ENCODE measurements at places on chromosomes 6 and 20.
A peak's percentile ranks its signal among the peaks of the same experiment; 100 is the strongest.

- DNase-seq: no peak
Measured at GRCh38 chr6:2197177-2197671, 48.2 kb downstream of the GMDS start.

DNA sequence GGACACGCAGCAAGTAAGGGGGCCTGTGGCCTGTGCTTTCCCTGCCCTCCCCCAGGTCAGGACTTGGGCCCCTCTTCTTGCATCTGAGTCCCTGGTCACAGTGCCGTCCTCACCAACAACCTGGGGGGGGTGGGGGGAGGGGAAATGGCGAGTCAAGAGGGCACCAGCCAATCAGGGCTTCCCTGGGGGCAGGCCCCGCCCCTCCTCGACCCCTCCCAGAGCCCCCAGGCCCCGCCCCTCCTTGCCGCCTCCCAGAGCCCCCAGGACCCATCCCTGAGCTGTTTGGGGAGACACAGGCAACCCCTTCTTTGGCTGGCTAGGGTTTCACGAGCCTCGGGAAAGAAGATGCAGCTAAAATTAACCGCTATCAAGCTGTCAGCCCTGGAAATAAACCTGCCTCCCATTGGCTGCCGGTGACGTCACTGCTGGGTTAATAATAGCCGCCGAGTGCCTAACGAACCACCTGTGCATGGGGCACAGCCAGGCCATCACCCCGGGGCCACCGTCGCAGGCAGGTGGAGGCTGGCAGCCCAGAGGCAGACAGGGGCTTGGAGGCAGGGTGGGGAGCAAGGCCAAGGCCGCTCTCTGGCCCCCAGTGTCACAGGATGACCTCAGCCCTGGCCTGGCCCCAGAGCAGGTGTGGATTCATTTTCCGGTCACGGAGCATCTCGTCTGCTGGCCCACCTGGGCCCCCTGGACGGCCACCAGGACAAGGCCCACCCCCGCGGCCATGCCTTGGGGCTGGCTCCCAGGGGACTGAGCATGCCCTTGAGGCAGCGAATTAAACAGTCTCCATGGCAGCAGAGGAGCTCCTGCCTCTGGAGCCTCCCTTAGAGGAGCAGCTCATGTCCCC is 3.2 kb upstream of the EEF1A2 start:
- DNase-seq: no peak

- no peak for DNase-seq
Measured at GRCh38 chr6:154520280-154520679, 9.8 kb upstream of the CNKSR3 start.

- no peak for DNase-seq
Measured at GRCh38 chr6:121876721-121877120, 441.3 kb downstream of the GJA1 start.

GRCh38 chr20:19888269-19888671 is 128.9 kb upstream of the NAA20 start:
- no peak for DNase-seq

DNA sequence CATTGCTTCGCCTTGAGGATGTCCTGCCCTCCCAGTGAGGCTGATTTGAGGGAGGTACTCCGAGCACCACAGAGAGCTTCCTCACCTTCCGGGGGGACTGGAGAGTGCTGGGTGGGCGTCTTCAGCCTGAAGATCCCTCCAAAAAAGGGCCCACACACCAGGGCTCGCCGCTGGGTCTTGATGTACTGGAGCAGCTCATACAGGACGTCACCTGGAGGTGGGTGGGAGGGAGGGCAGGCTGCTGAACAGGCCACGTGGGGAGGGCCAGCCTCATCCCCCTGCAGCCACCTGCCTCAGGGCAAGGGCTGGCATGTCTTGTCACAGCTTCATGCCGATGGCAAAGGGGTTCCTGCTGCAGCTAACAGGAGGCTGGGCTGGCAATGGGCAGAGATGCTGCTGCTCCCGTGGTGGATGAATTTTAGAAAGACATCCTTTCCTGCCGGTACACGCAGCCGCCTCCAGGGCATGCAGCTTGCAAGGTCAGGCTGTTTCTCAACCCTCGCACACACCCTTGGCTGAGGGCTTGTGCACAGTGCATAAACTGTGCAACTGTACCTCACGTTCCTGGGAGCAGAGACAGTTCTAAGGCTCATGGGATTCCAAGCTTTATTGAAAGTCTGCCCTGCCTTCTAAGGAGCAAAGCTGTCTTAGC is 14.0 kb downstream of the ETV7 start:
- no peak for DNase-seq

DNA sequence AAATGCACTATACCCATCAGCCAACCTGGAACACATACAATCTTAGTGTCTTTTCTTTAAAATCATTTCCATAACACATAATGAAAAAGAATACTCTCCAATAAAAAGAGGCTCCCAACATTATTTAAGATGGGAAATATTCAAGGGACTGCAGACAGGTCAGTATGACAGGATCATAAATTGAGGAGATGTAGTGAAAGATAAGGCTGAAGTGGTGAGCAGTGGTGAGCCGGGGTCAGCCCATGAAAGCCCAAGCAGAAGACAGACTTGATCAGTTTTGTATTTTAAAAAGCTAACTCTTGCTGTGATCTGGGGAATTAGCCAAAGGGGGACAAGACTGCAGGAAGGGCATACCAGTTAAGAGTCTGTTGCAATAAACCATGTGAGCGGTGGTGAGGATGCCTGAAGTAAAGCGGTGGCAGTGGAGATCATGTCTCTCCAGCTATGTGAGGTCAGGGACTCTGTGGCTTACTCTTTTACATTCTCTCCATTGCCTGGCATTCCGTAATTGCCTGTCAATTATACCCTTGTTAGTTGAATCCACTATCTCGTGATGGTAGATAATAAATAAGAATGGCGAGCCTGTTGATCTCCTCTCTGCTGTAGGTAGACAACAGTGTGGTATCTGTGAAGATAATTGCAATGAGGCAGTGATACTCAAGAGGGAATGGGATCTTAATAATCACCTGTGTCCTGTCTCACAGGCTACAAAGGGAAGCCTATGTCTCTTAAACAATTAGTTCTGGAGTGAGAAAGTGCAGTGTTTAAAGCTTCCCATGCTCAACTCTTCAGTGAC is 97.4 kb downstream of the FILIP1 start:
- DNase-seq: no peak

- no peak for DNase-seq
Measured at GRCh38 chr6:158861686-158862381, 42.7 kb upstream of the EZR start.

DNA sequence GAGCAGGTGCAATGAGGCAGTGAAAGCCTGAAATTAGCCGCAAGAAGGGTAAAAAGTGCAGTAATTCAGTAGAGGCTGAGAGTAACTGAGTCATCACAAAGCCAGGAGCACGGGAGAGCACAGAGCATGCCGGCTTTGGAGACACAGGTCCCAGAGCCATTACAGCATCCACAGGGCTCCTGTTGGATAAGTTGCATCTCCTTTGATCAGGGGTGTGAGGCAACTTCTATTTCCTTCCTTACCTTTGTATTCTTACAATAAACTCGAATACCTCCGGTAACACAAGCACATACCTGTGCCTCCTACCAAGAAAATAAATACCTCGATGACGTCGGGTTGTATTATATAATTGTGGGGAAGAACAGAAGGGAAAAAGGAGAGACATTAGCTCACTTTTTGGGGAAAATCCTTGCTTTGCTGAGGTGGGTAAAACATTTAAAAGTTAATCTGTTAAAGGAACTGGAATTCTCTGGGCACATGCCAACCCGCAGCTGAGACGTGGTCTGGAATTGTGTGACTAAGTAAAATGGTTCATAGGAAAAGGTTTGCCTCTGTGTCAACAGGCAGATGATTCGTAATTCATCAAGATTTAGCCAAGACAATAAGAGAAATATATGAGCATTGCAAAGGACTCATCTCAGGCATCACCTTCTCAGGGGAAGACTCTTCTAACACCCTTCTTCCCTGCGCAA is 360.7 kb upstream of the ZFP64 start:
- no peak for DNase-seq

- DNase-seq: no peak
Measured at GRCh38 chr20:16040742-16041141, 532.5 kb downstream of the KIF16B start.

GRCh38 chr6:122735582-122735981 is 43.9 kb upstream of the FABP7 start:
- DNase-seq: no peak

GRCh38 chr6:113562248-113562647 is 294.9 kb upstream of the MARCKS start:
- DNase-seq: no peak

DNA sequence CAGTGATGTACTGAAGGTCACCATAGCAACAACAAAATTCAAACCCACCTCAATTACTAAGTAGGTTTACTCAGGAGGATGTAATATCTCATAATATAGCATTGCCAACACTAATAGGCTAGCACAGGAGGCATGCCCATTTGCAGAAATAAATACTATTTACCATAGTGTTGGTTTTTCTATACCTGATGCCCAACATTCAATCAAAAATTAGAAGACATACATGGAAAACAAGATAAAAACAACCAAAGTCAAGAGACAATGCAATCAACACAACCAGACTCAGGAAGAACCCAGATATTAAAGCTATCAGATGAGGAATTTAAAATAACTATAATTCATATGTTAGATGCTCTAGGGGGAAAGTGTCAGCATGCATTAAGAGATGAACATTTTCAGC is 14.3 kb upstream of the TXNDC5 start:
- no peak for DNase-seq

GRCh38 chr20:33933469-33933909 is 60.2 kb upstream of the RALY start:
- DNase-seq: peak; percentile 75

GRCh38 chr6:116371120-116371917 is 572 bp downstream of the DSE start:
- no peak for DNase-seq

DNA sequence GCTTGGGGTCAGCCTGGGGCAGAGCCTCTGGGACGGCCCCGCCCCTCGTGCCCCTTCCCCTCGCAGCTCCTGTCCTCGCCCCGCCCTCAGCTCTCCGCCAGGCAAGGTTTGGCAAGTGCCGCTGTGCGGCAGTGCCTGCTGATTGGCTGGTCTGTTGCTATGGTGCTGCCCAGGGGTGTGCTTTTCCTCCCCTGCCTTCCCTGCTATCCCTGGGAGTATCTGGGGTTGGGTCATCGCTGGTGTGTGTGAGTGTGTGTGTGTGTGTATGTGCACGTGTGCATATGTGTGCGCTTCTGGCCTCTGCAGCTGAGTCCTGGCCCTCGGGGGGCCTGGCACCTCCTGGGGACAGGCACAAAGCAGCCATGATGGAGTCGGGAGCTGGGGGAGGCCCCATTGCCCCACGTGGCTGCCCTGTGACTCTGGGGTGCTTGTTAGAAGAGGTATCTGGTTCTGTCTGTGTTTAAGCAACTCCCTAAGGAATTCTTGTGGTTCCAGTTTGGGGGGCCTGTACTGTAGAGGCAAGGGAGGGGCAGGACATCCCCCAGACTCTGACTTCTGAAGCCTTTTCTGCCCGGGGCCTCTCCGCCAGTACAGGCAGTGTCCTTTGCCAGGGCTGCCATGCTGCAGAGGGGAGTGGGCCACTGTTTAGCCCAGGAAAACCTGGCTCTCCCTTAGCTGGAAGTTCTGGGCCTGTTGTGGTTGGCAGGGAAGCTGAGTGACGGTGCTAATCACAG is 6.9 kb downstream of the RTEL1 start:
- DNase-seq: no peak

DNA sequence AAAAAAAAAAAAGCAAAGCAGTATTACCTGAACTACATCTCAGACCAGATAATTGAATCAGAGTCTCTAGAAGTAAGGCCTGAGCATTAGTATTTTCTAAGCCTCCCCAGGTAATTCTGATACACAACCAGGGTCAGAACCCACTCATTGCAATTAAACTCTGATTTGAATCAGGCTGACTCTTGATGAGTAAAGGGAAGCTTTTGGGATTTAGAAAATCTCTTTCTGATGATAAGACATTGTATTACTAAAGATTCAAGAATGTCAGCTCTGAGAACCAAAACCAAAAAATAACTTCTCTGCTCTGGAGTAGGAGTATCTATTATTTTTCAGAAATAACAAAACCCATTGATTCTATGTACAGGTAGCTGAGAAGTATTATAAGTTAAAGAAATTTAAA is 100.1 kb upstream of the COL21A1 start:
- no peak for DNase-seq

DNA sequence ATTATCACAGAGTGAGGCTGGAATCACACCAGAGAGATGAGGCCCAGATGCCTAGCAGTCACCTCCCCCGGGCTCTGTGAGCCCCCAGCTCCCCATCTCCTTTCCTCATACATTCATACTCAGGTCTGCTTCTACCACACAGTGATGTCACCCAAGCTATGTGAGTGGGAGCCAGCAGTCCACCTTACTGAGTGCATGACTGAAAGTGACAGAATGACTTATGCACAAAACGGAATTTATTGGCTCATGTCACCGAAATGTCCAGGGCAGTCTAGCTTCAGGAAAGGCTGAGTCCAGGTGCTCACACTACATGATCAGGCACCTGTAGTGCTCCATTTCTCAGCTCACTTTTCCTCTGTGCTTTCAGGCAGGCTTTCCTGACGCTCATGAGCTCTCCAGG is 36.7 kb upstream of the CCN6 start:
- no peak for DNase-seq

DNA sequence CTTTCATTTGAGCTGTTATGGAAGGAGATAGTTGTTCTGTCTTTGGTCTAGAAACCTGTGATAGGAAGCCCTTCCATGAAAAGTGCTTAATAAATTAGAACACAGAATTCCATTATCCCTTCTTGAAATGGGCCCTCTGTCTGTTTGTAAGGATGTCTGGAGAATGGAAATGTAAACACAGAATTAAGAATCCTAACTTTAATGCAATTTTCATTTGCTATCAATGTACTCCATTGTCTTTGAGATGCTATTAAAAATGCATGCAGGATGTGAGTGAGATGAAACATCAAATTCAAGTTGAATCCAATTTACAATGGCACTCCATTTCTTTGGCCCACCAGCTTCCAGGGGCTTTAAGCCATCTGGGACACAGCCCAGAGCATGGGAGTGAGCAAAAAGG is 13.9 kb upstream of the AARS2 start:
- DNase-seq: no peak

GRCh38 chr6:91097364-91097763 is 510.5 kb upstream of the MAP3K7 start:
- no peak for DNase-seq

Data from hematopoietic multipotent progenitor cell treated with erythropoietin and hydrocortisone succinate and interleukin-3 and kit ligand, for 17 days (in vitro differentiated cells).